ENCODE measurements at places on chromosomes 7 and 10.
A peak's percentile ranks its signal among the peaks of the same experiment; 100 is the strongest.

DNA sequence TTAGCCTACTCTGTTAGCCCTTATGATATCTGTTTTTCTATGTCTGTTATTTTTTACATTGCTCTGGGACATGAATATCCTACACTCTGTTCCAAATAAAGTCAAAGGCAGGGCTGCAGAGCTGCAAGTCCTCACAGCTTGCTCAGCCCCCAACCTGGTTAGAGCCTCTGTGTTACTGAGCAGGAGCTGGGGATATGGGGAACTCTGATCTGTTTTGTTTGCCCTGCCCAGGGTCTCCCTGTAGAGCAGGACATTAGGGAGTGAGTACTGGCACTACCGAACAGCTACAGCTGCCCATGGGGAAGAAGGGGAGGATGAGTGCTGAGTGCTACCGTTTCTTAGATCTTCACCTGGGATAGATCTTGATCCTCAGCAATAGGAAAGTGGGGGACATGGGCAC is 32.8 kb upstream of the FGL2 start:
- no peak for DNase-seq

DNA sequence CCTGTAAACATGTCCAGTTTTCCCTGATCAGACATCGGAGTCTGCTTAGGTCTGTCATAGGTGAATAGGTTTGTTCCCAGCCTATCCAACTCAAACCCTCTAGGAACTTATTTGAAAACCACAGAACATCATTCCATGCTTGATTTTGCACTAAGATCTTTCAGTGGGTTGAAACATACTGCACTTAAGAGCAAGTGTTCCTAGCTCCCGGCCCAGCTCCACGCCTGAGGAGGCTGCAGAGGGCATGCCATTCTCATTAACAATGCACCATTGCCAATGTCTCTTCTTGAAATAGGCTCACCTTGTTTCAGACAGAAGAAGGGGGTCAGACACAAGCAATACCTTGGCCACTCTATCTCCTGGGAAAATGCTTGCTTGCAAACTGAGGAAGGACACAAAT is 78.0 kb upstream of the EGR2 start:
- no peak for DNase-seq

- DNase-seq: no peak
Measured at GRCh38 chr10:97713339-97713825, at the start of gene MARVELD1. TSS of gene MARVELD1 (plus strand) at chr10:97713730. CDS start at chr10:97713877, 147 bp downstream.

GRCh38 chr7:33050535-33051318 is 11.8 kb downstream of the NT5C3A start:
- DNase-seq: peak; percentile 18

- DNase-seq: no peak
Measured at GRCh38 chr10:29591651-29591968, 43.2 kb downstream of the SVIL start.

DNA sequence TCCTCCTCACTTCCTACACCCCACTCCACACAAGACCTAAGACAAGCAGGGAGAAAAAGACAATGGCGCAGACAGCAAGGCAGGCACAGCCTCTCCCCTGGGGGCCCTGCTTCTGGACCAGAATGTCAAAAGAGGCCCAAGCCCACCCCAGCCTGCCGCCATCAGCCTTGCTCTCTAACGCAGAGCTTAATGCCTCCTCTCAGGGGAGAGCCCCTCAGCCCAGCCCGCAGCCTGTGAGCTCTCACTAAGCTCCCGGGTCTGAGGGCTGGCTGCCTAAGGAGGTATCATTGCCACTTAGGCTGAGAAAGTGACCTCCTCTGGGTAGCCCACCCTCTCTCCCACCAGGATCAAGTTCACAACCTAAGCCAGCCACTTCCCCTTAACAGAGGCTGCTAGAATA is 16.7 kb downstream of the SLIT1 start:
- no peak for DNase-seq

GRCh38 chr10:69451784-69452251 is 553 bp downstream of the TSPAN15 start:
- peak; percentile 46 for DNase-seq

DNA sequence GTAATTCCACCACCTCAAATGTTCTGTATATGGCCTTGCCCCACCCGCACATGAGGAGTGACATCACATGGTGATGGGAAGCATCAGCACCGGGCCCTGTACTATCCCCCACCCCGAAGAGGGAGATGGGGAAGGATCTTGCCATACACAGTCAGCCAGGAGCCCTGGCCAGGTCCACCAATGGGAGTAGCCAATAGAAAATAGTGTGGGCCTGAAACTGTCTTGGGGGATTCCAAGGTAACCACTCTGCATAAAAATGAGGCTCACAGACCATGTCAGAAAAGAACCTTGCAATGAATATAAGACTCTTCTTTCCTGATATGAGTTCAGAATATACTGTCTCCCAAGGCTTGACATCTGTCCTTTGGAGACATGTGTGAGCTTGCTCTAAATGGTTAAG is 51.1 kb downstream of the ADRB1 start:
- no peak for DNase-seq
